ENCODE measurements at places on chromosomes 12 and 14.
A peak's percentile ranks its signal among the peaks of the same experiment; 100 is the strongest.

- DNase-seq, result no peak
Observed at GRCh38 chr14:68785534-68786490, 7.1 kb downstream of the ZFP36L1 start.

GRCh38 chr14:20184181-20184580, 6.5 kb upstream of the OR11G2 start:
- no peak for DNase-seq

GRCh38 chr12:124480469-124481256, 86.7 kb downstream of the NCOR2 start:
- no peak for DNase-seq

DNA sequence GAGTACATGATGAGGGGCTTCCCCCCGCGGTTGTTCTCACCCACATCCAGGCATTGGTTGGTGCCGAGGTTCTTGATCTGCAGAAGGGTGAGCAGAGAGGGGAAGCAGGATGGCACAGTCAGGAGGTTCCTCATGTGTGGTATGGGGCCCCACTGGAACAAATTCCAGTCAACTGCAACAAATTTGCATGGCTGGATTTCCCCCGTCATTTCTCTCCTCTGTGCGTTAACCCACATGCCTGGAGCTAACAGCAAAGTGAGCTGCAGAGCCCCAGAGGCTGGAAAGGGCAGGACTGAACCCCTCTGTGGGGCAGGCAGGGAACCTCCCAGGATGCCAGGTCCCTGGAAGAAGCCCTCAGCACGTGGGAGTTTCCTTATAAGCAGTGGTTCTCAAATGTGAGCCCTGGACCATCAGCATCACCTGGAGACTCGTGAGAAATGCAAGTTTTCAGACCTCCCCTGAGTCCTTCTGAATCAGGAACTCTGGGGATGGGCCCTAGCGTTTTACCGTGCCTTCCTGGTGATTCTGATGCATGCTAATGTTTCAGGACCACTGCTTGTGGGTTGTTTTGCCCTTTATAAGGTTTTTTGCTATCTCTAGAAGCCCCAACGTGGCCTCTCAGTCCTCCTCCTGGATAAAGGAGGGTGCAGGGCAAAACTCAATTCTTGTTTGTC, 11.0 kb upstream of the CELA1 start:
- DNase-seq, result no peak

- no peak for DNase-seq
Observed at GRCh38 chr12:21675641-21676040, 18.0 kb upstream of the LDHB start.

GRCh38 chr12:43151441-43151981, 400.5 kb downstream of the ADAMTS20 start:
- no peak for DNase-seq

GRCh38 chr14:102980409-102980810, 57.9 kb downstream of the AMN start:
- no peak for DNase-seq

DNA sequence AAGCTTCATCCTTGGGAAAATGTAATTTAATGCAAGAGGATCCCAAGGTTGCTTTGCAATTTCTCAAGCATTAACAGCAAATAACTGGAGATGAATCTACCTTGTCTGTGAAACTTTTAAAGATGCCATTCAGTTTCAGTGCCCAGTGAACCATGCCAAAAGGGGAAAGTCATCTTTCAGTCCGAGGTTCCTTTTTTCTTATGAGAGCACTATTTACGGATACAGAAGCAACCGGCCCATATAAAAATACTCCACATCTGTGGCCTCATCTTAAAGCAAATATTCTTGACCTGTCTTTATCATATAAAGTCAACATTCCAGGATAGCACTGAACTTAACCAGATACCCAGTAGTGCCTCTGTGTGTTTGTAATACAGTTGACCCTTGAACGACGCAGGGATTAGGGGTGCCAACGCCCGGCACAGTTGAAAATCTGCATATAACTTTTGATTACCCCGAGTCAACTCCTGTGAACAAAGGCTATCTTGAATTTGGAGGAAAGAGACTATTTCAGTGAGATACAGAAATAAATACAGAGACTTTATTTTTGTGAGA, 209.4 kb downstream of the PCNX1 start:
- DNase-seq, result no peak

DNA sequence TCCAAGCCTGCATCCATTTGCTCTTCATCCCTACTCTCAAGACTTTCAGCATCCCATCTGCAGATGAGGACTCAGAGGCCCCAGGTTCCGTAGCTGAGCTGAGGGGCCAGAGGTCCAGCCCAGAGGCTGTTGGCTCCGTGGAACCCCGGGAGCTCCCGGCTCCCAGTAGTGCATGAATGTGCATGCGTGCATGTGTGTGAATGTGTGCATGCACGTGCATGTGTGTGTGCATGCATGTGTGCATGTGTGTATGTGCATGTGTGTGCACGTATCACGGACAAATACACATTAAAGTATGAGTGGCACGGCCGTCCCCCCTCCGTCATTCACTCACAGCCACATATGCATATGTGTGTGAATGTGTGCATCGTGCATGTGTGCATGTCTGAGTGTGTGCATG, 149.9 kb downstream of the KIF26A start:
- no peak for DNase-seq

DNA sequence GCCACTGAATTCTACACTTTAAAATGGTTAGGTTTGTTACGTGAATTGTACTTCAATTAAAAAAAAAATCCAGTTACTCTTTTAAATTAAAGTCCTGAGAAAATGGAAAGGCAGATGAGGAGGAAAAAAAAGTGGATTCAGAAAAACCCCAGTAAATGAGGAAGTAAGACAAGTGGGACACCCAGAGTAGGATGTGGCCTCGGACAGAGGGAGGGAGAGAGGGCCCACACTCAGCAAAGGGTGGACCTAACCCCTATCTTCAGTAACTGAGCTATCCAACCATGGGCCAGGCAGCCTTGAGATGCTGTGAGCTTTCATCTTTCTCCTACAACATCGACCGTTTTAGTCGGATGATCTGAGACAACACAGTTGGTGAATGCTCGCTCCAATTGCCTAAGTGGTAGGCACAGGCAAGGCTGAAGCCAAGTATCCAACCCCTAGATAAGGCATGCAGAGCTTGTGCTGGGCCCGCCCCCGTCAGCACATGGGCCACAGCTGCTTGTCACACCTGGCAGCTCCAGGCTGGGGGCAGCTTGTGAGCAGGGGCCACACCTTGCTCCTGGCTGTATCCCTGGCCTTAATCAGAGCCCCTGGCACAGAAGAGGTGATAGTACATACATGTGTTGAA, 142.1 kb downstream of the TTC7B start:
- no peak for DNase-seq

GRCh38 chr14:58941629-58942028, 246.8 kb upstream of the DAAM1 start:
- peak; percentile 52 for DNase-seq
